Naive thymus-derived CD8-positive, alpha-beta T cell (primary cell): ENCODE measurements at places on chromosomes 1 and 21.

- no peaks in the 10 kb centered on the region for H3K36me3 ChIP-seq
- H3K27ac ChIP-seq = no peak overlapping the region
- H3K4me3 ChIP-seq = no peak overlapping the region
- peaks cover 8% of the 10 kb centered on the region for H3K4me1 ChIP-seq
- no peaks in the 10 kb centered on the region for H3K27me3 ChIP-seq
Observed at GRCh38 chr21:14870853-14871149, 194.0 kb downstream of the NRIP1 start.

DNA sequence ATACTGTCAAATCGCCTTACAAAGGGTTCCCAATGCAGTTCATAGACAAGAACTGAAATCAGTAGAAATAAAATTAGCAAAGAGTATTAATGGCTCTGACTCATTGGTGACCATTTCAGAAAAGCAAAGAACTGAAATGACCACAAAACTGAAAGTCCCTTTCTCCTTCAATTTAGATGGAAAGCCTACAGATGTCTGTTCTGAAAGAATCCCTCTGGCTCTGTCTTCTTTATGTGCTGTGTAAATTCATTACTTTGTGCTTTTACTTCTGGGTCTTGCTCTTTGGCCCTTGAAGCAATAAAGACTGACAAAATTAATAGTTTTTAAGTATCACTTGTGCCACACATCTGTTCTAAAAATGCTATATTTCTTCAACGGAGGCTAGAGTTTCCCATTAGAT, 62.7 kb upstream of the GPR89A start:
- H3K4me3 ChIP-seq = no peak overlapping the region
- peaks cover 19% of the 10 kb centered on the region for H3K27me3 ChIP-seq
- H3K4me1 ChIP-seq = no peaks in the 10 kb centered on the region
- no peak for DNase-seq
- no peak overlapping the region for H3K27ac ChIP-seq
- H3K36me3 ChIP-seq = no peaks in the 10 kb centered on the region

DNA sequence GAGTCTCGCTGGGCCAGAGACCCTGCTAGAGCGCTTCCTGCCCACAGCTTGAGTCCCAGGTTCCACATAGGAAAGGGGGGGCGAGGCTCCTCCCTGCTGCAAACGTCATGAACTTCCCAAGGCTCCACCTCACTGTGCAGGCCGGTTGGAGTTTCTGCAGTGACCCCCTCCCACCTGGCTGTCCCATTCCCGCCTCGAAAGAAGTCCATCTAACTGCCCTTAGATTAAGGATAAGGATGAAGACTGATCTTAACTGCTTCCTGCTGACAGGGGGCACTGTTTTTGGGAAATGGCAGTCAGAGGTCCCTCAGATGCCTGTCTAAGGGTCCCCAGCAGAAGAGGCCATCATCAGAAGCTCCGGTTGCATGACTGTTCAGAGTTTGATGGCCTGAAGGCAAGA, 62.7 kb downstream of the STUM start:
- H3K4me3 ChIP-seq = no peak overlapping the region
- no peaks in the 10 kb centered on the region for H3K4me1 ChIP-seq
- no peak for DNase-seq

DNA sequence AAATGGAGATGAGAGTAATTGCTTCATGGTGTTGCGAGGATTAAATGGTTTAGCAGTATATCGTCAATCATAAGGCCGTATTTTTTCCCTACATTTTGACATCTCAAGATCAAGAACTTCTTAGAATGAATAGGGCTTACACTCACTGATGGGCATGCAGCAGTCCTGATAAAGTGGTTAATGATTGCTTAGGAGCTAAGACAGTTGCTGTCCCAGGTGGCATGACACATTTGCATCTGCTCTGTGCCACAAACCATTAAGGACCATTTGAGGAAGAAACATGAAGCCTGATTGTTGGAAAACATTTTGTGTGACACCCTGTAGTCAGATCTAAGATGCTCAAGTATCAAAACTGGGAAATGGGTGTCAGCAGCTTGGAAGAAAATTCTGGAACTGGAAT, 81.0 kb upstream of the SGIP1 start:
- H3K27ac ChIP-seq = no peak overlapping the region
- H3K27me3 ChIP-seq = no peaks in the 10 kb centered on the region
- no peak overlapping the region for H3K4me3 ChIP-seq
- DNase-seq = no peak

- no peak overlapping the region for H3K4me3 ChIP-seq
- no peaks in the 10 kb centered on the region for H3K36me3 ChIP-seq
- H3K27ac ChIP-seq = no peak overlapping the region
- peaks cover 38% of the 10 kb centered on the region for H3K27me3 ChIP-seq
Observed at GRCh38 chr1:201391651-201392511, 7.2 kb downstream of the LAD1 start.

DNA sequence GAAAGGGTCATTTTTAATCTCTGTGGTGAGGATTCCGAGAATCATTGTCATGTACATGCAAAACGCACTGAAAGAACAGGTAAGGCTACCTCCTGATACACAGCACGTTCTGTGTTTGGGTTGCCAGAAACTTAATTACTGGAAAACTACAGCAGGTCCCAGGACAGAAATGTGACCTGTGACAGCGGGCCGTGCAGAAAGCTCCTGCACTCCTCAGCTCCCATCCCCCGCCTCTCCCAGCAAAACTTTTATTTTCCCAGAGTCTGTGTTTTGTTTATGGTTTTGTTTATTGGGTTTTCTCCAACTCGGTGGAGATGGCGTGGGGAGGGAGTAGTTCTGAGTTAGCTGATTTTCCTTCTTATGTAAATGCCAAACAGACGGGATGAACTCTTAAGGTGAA, 44.7 kb downstream of the SLC44A3 start:
- no peak overlapping the region for H3K4me3 ChIP-seq
- no peaks in the 10 kb centered on the region for H3K4me1 ChIP-seq
- H3K27ac ChIP-seq = no peak overlapping the region
- no peak for DNase-seq

DNA sequence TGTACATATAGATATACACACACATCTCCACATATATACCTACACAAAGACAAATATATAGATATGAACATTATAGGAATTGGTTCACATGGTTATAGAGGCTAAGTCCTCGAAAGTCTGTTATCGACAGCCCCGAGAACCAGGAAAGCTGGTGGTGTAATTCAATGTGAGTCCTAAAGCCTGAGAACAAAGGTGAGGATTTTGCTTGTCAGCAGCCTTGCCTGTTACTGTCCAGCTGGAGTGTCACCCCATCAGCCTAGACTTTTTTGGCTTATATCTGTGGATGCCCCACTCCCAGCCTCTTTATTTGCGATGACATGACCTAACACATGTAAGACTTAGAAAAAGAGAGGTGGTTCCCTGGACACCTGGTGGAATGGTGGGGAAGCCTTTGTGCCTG, 97.0 kb downstream of the GIPC2 start:
- H3K4me3 ChIP-seq = peak overlapping the region; percentile 82
- peak overlapping the region; percentile 84 for H3K27ac ChIP-seq
- no peak for DNase-seq

GRCh38 chr1:77688939-77689338, 6.5 kb upstream of the ZZZ3 start:
- no peaks in the 10 kb centered on the region for H3K27me3 ChIP-seq
- H3K4me3 ChIP-seq = no peak overlapping the region
- DNase-seq = no peak
- no peak overlapping the region for H3K27ac ChIP-seq
- H3K4me1 ChIP-seq = peaks cover 4% of the 10 kb centered on the region
- no peaks in the 10 kb centered on the region for H3K36me3 ChIP-seq

- H3K27me3 ChIP-seq = peaks cover 30% of the 10 kb centered on the region
- H3K27ac ChIP-seq = no peak overlapping the region
- H3K4me3 ChIP-seq = peak overlapping the region; percentile 82
- peaks cover 2% of the 10 kb centered on the region for H3K4me1 ChIP-seq
Observed at GRCh38 chr1:32741059-32741412, 38.5 kb upstream of the SYNC start.

- no peaks in the 10 kb centered on the region for H3K27me3 ChIP-seq
- no peak overlapping the region for H3K4me3 ChIP-seq
- peaks cover 90% of the 10 kb centered on the region for H3K36me3 ChIP-seq
- DNase-seq = peak; percentile 24
- peaks cover 3% of the 10 kb centered on the region for H3K4me1 ChIP-seq
- no peak overlapping the region for H3K27ac ChIP-seq
Observed at GRCh38 chr1:45512641-45513054, 9.0 kb downstream of the PRDX1 start.
